Activated CD4-positive, alpha-beta memory T cell treated with anti-CD3 and anti-CD28 coated beads, Interleukin-2, amount 10 ng/mL, durations not matched to agents 7 days and 5 days (primary cell): ENCODE measurements at places on chromosomes 2 and 18.

DNA sequence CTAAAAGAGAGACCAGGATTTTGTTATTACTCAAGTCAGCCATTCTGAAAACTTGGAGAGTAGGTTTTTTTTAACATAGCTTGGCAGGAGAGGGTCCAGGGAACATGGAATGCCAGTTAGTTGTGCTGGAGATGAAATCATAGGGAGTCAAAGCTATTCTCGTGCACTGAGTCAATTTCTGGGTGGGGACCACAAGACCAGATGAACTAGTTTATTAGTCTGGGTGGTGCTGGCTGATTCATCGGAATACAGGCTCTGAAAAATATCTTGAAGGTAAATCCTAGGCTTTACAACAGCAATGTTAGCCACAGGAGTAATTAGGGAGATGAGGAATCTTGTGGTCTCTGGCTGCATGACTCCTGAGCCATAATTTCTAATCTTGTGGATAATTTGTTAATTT is 921.4 kb downstream of the TRIB2 start:
- no peak for DNase-seq

GRCh38 chr2:179860255-179861026 is 971 bp downstream of the ZNF385B start:
- no peak for DNase-seq

DNA sequence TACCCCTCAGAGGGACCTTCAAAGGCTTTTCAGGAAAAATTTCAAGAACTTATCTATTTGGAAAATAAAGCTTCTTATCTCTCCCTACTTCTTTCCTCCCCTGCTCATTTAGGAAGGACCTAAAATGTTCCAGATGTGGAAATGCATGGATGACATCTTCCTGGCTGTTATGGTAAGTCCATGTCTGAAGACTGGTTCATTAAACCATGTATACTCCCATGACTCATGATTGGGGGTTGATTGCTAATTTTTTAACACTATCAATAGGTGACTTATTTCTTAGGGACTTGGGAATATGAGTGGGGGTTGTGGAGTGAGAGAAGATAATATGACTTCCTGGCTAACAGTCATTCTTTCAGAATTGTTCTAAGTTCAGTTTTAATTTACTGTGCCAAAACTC is 104.0 kb upstream of the PARD3B start:
- no peak for DNase-seq

GRCh38 chr2:47595115-47595514 is 187.8 kb upstream of the MSH6 start:
- no peak for DNase-seq

DNA sequence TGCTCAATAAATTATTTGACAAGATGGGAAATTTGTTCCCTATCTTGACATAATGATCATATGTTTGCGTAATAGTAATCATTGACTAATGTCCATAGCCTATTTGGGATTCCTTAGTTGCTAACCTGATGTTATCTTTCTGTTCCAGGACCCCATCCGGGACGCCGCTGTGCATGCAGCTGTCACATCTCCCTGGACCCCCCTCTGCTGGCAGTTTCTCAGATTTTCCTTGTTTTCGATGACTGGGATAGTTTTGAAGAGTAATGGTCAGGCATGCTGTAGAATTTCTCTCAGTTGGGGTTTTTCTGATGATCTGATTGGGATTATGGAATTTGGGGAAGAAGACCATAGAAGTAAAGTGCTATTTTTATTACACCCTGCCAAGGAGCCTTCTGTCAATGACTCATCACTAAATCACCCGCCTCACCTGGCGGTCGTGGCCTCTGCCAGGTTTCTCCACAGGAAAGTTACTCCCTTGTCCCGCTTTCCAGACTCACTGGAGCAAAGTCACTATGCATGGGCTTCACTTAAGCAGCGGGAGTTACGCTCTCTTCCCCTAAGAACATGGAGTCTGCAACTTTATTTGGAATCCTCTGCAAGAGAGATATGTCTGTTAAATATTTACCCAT is 19.9 kb upstream of the TMEM18 start:
- DNase-seq: no peak

DNA sequence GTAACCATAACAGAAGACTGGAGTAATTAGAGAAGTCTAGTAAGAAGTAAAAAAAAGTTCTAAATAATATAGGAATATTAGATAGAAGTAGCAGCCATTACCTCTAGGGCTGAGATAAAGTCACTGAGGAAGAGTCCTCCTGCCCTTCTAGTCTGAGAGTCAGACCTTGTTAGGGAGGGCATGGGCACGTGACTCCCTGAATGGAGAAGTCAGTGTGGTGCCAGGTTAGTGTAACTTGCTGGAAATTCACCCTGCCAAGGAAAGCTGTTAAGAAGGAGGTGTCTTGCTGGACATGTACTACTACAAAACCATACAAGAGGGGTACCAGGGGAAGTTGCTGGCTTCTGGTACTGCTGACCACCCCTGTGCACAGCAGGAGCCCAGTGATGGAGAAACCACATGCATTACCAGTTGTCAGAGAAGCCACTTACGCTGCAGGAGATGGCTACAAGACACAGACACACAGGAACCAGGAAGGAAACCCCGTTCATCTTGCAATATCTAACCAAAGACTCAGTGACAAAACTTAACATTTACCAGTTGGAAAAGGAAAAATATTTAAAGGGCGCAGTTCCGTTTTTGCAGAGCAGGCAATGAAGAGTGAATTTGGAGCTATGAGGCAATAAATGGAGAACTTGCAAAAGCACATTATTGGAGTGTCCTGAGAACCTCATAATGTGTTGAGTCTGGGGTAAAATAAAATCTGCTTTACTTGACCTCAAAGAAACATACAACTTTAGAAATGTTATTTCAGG is 77.2 kb upstream of the TLK1 start:
- no peak for DNase-seq

DNA sequence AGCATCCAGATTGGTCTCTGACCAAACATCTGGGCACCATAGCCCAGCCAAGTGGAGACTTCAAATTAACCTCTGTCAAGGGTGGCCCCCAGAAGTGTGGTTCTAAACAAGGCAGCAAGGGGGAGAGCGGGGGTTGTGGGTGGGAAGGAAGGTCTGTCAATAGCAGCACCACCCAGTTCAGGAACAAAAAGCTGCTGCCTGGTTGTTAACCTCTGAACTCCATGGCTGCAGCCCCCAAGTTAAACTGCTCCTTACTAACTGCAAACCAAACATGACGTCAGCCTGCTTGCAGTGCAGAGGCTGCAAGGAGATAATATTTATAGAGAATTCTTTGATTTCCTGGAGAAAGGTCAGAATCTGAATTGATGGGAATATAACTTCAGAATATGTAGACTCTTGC is 76.5 kb downstream of the ARL4C start:
- no peak for DNase-seq

DNA sequence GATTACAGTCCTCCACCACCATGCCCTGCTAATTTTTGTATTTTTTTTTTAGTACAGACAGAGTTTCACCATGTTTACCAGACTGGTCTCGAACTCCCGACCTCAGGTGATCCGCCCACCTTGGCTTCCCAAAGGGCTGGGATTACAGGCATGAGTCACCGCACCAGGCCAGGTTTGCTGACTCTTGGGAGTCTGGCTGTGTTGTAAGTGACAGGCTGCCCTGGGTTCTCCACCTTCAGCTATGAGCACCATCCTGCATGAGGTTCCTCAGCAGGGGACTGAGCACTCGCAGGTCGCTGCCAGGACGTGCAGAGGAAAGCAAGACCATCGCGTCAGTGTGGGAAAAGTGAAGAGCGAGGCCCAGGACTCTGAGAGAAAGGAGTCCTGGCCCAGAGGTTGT is 112.6 kb upstream of the NDUFV2 start:
- no peak for DNase-seq

DNA sequence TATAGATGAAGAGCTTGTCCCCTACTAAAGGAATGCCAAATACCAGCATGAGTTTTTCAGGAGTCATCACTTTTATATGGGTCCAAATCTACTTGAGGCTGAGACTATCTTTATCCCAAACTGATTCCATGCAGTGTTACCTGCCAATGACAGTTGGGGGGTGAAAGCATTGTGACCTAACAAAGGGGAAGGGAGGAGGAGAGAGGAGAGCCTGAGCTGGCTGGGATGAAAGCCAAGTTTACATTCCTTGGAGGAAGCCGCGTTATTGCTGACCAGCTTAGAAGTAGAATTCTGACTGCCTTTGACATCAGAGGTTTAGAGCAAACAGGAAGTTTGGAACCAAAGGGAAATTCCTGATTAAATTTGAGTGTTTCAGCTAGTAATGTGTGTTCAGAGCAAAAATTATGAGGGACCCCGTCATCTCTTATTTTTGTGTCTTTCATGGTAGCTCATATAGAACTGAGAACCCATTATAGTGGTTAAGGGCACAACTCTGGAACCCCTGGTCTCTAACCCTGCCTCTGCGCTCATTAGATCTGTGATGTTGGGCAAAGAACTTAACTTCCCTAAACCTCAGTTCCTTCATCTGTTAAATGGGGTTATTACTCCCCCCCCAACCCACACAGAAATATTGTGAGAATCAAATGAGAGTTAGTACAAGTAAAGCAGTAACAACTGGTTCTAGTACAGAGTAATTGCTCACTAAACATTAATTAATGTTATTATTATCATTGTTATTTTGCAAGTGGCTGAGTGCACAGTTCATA is 199.3 kb upstream of the EPAS1 start:
- no peak for DNase-seq

DNA sequence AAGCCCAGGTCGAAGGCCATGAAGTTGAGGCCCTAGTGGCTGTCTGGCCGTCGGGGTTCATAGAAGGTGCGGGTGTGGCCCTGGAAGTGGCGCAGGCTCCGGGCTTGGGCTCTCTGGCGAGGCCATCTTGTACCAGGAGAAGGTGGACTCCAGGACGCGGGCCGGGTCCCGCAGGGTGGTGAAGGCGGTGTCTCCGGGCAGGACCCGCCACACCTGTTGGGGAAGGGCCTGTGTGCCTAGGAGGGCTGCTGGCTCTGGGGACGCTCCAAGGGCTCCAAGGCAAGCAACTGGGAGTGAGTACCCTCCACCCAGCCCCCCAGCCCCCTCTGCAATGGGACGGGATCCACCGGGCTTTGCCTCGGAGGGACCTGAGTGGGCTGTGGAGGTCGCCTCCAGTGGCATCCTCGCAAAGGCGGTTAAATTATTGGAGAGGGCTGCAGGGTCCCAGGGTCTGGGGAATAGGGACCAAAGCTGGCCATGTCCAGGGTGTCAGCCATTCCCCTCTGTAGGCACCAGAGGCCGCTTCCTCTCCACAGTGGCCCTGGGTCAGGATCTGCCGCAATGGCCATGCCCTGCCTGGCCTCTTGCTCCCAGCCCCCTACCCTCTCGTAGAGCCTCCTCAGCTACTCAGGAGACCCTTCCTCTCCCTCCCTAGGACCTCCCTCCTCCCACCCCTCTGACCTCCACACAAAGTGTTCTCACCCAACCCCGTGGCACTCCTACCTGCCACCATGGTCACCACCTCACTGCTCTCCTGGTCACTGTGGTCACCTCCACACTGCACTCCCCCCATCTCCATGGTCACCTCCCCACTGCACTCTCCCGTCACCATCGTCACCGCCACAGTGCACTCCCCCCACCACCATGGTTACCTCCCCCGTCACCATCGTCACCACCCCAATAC is 10.3 kb downstream of the AQP12A start:
- no peak for DNase-seq

GRCh38 chr2:96538487-96539214 is 2.1 kb downstream of the ARID5A start:
- DNase-seq: peak; percentile 91

- DNase-seq: peak; percentile 50
These were observed 664 bp downstream of the CAMKMT start for GRCh38 chr2:44362207-44363015.

- DNase-seq: no peak
These were observed 248.8 kb downstream of the MREG start for GRCh38 chr2:215764441-215765048.

DNA sequence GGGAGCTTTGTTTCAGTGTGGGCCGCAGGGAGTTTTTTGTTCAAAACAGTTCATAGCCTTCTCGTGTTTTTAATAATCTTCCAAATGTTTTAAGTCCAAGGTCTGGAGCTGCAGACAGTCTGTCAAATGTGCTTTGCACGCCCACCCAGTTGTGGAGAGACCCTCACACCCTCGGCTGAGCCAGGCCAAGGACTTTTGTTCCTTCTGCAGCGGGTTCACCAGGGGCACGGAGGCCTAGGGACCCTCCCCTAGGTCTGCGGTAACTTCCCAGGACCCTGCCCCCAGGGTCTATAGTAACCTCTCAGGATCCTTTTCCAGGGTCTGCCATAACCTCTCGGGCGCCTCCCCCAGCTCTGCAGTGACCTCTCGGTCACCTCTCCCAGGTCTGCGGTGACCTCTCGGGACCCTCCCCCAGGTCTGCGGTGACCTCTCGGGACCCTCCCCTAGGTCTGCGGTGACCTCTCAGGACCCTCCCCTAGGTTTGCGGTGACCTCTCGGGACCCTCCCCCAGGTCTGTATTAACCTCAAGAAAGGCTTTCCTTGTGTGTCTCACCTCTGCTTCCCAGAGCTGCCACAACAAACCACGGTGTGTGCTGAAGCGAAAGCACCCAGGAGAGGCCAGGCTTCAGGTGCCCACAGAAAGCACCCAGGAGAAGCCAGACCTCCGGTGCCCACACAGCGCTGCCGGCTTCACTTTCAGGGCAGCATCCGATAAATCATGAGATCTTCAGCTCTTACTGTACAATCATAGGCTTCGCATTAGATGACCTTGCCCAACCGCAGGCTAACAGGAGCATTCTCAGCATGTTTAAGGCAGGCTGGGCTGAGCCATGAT is 301.9 kb upstream of the SALL3 start:
- DNase-seq: no peak

GRCh38 chr2:1518331-1518803 is 105.1 kb downstream of the TPO start:
- DNase-seq: no peak

GRCh38 chr2:19416083-19416482 is 57.7 kb upstream of the OSR1 start:
- no peak for DNase-seq

DNA sequence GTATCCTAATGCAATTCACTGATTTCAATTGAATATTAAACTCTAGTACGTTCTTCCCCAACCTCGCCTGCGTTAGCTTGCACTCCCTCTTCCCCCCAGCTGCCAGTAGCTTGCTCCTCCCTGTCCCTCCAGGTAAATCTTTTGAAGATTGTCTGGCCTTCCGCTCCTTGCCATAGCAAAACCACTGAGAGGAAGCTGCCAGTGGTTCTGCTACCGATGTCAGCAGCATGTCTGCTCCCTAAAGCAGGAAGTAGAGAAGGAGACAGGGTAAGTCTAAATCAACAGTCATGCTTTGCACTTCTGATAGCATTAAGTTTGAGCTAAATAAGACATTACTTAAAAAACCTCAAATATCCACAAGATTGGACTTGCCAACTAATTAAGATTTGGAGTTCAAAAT is 89.1 kb downstream of the SCN2A start:
- DNase-seq: no peak

DNA sequence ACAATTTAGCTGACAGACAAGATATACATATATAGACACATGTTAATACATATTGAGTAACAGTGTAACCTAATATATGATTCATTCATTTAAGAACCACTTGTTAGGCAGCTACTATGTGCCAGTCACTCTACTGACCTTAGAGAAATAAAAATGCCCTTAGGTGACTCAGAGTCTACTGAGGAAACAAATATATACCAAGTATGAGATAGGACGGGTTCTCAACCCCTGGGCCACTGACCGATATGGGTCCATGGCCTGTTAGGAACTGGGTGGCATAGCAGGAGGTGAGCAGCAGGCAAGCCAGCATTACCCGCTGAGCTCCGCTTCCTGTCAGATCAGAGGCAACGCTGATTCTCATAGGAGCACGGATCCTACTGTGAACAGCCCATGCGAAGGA is 14.8 kb downstream of the STRN start:
- no peak for DNase-seq
